ENCODE measurements at places on chromosomes 11 and 22.

GRCh38 chr11:5679811-5680210, 5.1 kb downstream of the TRIM5 start:
- DNase-seq, result no peak

DNA sequence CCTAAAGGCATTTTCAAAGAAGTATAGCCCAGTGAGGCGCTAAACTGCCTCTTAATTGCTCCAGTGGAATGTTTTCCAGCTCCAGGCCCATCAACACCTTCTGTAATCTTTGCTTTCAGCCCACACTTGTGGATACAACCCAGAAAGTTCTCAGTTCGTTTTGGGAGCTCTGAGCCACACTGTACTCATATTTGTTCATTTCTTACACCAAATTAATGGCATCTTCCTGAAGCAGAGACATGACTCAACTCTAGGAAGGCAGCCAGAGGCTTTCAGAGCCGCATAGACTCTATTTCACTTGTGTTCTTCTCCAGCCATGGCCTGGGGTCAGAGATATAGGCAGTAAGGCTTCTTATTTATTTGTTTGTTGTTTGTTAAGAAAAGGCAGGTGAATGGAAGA, 175.5 kb upstream of the NCAM1 start:
- DNase-seq, result no peak

- no peak for DNase-seq
Observed at GRCh38 chr11:86067851-86068137, 1.1 kb downstream of the PICALM start.

GRCh38 chr11:19460718-19461405, 220.1 kb upstream of the E2F8 start:
- DNase-seq, result no peak

GRCh38 chr22:41964112-41964491, 5.1 kb upstream of the SEPTIN3 start:
- no peak for DNase-seq

DNA sequence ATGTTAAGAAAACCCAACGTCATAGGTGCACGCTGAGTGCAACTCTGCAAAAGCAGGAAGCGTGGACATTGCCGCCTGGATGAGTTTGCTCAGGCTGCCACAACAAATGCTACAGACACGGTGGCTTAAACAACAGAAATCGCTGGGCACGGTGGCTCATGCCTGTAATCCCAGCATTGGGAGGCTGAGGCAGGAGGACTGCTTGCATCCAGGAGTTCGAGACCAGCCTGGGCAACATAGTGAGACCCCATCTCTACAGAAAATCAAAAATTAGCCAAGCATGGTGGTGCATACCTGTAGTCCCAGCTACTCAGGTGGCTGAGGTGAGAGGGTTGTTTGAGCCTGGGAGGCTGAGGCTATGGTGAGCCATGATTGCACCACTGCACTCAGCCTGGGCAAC, 13.4 kb upstream of the PGA3 start:
- DNase-seq, result no peak

- DNase-seq, result no peak
Observed at GRCh38 chr11:27166130-27166529, 125.5 kb downstream of the BBOX1 start.

DNA sequence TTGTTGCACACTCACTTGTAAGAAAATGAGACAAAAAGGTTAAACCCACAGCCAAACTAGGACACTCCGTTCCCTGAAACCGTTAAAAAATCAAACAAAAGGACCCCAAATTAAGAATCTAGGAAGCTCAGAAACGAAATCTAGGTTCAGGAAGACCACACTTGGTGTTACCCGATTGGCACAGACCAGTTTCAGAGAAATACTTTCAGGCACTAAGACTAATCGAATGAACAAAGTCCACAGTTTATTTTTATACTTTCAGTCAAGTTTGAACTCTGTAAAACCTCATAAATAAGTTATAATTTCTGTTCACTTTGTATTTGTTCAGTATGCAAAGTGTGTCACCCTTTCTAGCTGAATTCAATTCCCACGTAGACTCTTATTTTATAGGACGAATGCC, 38.8 kb upstream of the TTC12 start:
- DNase-seq, result no peak

DNA sequence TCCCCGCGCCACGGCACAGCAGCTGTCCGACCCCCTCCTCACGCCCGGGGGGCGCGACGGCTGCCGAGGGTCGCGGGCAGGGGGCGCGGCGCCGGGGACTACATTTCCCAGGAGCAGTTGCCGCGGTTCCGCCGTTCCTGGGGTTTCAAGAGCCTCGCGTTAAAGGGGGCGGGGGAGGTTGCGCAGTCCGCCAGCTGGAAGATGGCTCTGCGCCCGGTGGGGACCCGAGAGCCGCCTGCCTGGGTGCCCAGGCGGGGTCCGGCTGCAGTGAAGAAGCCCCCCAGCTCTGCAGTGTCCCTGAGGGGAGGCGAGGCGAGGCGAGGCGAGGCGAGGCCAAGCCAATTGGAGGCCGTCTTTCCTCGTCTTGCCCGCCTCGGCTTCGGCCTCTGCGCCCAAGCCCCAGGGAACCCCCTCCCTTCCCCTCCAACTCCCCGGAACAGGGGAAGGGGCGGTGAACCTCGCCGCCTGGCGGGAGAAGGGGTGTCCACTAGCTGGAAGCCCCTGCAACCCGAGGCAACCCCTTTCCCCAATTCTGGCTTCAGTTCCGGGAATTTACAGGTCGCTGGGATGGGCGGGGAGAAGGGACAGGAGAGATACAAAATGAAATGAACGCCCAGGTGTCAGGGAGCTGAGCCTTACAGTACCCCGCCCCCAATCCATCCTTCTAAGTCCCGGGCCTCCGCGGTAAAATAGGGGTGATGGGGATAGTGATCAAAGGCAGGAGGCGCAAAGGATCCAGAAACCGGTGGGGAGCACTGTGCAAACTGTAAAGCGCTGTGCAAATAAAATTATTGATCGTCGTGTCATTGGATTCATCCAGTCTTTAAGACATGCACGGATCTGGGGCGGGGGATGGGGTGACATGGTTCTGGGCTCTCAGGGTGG, 5.2 kb upstream of the GCAT start:
- DNase-seq, result no peak

DNA sequence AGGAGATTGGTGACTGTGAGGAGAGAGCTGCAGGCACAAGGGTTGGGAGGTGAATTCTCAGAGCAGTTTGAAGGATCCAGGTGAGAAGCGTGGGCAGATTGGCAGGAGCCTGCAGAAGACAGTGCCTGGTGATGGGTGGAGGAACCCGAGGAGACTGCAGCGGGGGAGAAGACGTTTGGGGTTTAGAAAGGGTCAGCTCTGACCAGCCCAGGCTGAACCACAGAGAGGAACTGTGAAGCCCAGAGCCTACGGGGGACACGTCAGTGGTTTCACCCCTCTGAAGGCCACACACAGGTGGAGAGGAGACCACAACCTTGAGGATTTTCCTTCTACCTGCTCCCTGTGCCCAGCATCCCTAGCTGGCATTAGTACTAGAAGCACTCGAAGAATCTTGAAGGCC, 154.8 kb upstream of the TBCEL start:
- DNase-seq, result no peak

- no peak for DNase-seq
Observed at GRCh38 chr11:97454988-97455387, 1065.2 kb downstream of the JRKL start.

GRCh38 chr11:84714316-84714780, 912.8 kb downstream of the DLG2 start:
- no peak for DNase-seq

DNA sequence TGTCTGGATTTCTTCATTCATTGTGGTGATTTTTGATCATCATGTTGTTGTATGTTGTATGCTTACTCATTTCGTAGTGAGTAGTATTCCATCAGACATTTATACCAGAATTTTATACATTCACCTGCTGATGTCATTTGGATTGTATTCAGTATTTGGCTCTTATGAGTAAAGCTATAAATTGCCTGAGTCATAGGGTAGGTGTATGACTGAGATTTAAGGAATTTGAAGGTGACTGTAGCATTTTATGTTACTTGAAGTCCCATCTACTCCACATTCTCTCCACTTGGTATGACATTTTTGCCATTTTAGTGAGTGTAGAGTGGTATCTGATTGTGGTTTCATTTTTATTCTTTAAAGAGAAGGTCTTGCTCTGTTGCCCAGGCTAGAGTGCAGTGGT, 548.2 kb downstream of the TBC1D22A start:
- no peak for DNase-seq

DNA sequence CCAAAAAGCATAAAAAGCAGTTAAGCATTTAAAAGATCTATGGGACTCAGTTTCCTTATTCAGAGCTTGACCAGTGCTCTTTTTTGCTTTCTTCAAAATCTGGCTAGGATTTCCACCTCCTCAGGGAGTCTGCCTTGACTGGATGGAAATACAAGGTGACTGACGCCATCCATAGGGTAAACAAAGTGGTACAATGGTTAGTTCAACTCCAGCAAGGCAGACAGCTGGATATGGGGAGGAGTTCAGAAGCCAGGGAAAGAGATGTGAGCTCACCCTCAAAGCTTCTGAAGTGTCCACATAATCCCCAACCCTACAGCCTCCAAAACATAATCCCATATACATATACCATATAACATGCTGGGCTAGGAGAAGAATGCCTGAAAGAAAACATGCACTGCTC, 52.0 kb downstream of the KIRREL3 start:
- DNase-seq, result no peak

DNA sequence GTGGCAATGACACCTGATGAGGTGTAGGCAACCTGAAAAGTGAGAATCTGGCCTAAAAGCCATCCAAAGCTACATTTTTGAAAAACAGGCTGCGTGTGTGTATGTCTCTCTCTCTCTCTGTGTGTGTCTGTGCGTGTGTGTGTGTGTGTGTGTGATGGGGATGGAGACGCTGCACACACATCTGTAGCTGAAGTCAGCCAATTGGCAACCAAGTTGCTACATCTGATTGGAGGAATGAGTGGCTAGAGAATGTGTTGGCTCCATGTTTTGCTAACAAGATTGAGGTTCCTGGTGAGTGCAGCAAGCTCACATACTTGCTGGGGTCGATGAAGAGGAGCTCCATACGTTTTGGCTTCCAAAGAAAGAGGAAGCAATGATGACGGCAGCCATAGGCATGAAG, 311.4 kb upstream of the NCAM1 start:
- DNase-seq, result no peak

- DNase-seq, result no peak
Observed at GRCh38 chr11:47538741-47539565, 14.0 kb downstream of the CELF1 start.

GRCh38 chr22:39617342-39617741, 46.8 kb downstream of the CACNA1I start:
- no peak for DNase-seq

GRCh38 chr22:28604966-28605761, 74.5 kb downstream of the TTC28 start:
- no peak for DNase-seq

DNA sequence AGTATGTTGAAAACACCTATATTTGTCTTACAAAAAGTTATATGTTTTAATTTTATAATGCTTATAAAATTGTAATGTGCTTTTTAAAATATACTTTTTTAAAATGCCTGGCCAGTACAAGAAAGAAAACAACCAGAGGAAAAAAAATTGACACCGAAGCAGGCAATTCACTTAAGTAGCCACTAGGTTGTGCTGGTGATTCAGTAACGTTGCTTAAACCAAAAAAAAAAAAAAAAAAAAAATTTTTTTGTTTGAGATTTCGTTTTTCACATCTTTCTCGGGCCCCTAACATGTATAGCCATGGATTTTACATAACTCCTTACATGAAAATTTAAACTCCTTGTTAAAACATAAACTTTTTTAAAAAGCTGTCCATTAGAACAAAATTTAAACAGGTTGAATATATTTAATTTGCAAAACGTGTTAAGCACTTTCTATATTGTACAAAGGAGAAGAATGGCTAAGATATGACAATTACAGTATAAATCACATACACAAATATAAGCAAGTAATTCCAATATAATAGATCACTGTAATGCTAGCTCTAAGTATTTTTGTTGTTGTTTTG, 9.2 kb downstream of the OR8B4 start:
- DNase-seq, result no peak

DNA sequence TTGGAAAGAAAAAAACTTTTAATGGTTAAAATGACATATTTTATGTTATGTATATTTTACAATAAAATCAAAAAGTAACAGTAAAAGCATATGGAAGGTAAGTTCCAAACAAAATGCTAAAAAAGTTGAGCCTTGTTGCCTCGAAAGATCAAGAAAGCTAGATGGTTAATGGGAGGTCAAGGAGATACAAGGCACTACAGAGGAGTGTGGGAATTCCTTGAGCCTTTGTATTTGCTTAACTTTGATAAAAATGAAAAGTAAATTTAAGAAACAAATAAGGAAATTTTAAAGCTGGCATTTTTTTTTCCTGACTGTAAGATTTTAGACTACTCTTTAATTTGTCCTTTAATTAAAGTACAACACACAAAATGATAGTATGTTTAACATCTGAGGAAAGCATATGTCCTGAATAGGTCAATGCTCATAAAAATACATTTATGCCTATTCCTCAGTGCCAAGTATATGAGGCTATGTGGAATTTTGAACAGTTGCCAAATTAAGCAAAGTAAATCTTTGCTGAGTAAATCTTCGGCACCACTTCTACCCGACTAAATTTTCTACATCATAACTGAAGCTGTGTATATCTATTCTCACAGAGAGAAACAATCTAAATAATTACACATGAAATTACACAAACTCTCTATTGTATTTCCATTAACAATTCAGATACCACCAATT, 108.8 kb downstream of the TTC28 start:
- no peak for DNase-seq
